Fibroblast of skin of right quadriceps (primary cell): ENCODE measurements at places on chromosomes 1 and 21.

DNA sequence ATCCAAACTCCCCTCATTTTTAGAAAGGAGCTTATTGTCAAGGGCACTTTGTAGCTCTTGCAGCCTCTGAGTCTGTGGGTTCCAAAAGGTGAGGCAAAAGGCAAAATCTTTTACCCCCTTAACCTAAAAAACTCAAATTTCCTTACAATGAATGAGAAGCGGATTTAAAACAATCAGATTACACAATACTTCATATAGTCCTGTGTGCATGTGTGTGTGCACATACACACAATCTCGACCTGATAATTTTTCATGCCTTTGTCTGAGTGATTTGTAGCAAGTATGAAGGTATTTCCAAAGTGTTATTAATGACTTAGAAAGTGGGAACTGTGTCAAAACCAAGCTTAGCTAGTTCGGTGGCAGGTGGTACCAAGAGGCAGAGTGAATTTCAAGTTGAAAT is 42.9 kb downstream of the GRIK1 start:
- no peak for DNase-seq

- DNase-seq: peak; percentile 92
Observed at GRCh38 chr1:240701412-240701811, 89.5 kb upstream of the GREM2 start.

- DNase-seq: no peak
Observed at GRCh38 chr21:46208761-46209721, 19.5 kb downstream of the LSS start.

DNA sequence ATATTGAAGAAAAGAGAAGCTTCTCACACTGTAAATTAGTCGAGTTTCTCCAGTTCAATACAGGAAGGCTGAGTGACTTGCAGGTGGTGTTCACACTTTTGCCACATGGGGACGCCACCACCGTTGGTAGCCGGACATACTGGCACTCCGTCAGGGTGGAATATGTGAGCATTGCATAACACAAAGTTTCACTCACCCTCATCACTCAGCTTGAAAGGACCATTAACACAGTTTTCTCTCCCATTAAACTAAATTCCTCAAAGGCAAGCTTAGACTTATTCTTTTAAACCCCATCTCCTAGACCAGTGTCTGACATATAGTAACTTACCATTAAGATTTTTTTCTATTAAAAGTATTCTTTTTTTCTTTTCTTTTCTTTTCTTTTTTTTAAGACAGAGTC is 105.3 kb upstream of the SERBP1 start:
- DNase-seq: peak; percentile 73

- no peak for DNase-seq
Observed at GRCh38 chr1:212485571-212485912, 52.8 kb downstream of the NENF start.

DNA sequence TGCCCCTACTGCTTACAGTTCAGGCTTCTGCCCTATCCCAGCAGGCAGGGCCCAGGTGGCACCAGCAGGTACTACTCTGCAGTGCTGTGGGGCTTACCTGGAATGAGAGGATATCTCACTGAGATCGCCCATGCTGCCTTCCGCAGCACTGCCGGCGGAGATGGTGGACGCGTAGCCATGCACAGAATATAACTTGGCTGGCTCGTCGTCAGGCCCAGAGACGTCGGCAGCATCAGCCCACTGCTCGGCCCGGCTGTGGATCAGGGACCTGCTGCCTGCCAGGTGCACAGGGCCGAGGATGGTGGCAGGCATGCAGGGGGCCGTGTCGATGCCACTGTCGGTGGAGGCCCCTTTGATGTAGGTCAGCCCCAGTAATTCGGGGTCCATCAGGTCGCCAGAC is 190.9 kb downstream of the SIPA1L2 start:
- no peak for DNase-seq

GRCh38 chr1:229863651-229864545 is 203.1 kb upstream of the GALNT2 start:
- DNase-seq: no peak

- no peak for DNase-seq
Observed at GRCh38 chr21:15247613-15248012, 182.8 kb upstream of the NRIP1 start.

- no peak for DNase-seq
Observed at GRCh38 chr1:211145944-211146343, 12.0 kb upstream of the KCNH1 start.

DNA sequence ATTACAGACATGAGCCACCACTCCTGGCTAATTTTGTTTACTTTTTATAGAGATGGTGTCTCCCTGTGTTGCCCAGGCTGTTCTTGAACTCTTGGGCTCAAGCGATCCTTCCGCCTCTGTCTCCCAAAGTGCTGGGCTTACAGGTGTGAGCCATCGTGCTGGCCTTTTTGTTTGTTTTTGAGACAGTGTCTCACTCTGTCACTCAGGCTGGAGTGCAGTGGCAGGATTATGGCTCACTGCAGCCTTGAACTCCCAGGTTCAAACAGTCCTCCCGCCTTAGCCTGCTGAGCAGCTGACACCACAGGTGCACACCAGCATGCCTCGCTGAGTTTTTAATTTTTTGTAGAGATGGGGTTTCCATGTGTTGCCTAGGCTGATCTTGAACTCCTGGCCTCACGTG is 49.1 kb downstream of the ADARB1 start:
- DNase-seq: no peak

DNA sequence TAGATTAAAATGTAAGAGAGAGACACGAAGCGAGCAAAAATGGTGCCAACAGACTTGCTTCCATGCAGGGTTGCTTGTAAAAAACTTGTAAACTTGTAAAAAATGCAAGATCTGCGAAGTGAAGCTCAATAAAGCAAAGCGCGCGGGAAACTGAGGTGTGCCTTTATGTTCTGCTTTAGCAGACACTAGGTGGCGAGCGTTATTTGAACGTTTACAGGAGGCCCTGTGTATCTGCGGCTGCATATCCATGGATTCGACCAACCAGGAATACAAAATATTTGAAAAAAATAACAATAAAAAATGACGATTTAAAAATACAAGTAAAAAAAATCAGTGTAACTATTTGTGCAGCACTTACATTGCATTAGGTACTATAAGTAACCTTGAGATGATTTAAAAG is 1.5 kb downstream of the UBE2G2 start:
- DNase-seq: peak; percentile 48

- no peak for DNase-seq
Observed at GRCh38 chr1:33188572-33189275, 6.9 kb upstream of the TRIM62 start.

- DNase-seq: no peak
Observed at GRCh38 chr21:30480145-30480544, at the start of gene KRTAP19-1. Gene KRTAP19-1, minus strand, starts transcription at chr21:30480367. Its CDS starts 50 bp downstream, at chr21:30480317.

DNA sequence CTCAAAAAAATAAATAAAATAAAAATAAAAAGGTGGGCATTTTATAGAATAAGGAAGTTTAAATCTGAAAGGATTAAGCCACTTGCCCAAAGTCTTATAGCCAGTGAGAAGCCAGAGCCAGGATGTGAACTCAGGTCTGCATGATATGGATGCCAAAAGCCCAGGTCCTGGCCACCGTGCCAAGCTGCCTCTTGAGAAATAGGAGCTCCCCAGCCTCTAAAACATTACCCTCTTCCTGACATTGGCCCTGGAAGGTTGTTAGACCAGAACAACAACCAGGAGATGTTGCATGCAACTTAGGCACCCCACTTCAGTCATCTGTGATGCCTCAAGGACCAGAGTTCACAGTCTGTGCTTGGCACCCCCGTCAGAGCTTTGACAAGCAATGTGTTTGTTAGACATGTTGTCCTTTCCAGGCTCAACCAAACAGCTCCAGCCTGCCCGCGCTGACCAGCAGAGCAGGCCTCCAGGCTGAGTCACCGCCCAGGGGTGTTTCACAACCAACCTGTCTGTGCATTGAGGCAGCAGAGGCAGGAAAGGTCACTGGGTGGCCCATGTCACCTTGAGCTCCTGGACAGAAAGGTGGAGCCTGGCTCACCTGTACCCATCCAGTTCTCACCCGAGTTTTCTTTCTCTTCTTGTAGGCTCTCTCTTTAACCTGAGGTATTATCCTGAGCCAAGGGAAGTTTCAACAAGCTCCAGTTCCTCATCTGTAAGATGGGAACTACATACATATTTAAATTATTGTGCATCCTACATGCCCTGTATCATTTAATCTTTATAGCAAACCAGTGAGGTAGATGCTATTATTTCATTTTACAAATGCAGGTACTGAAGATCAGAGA is 14.9 kb upstream of the MED18 start:
- no peak for DNase-seq

DNA sequence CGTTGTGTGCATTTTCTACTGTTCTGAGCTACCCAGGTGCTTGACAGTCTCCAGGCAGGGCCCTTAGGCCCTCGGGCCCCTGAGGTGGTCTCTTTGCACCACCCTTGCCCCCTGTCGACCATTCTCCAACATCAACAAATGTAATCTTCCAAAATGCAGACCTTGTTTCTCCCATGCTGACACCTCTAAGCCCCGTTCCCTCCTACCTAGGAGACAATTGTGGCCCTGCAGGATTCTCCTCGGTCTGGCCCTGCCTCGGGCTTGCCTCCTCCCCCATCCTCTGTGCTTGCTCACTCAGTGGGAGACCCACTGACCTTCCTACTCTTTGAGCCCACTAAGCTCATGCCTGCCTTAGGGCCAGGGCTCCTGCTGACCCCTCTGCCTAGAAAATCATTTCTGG is 104.2 kb upstream of the TARDBP start:
- no peak for DNase-seq

DNA sequence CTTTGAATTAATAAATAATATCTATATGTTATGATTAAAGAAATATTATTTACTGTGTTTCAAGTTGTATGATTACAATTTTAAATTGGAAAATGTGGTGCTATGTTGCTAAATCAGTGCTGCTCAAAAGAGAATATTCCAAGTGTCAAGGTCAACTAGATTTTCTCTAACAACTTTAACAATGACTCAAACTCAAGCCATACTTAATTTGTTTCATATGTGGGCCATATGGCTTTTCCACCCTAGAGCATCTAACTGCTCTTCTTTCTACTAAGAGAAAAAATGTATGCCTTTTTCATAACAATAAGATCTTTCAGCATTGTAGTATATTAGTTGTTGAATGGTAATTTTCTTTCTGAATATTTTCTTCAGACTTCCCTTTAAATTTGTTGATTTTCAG is 8.3 kb upstream of the SYT14 start:
- peak; percentile 61 for DNase-seq

DNA sequence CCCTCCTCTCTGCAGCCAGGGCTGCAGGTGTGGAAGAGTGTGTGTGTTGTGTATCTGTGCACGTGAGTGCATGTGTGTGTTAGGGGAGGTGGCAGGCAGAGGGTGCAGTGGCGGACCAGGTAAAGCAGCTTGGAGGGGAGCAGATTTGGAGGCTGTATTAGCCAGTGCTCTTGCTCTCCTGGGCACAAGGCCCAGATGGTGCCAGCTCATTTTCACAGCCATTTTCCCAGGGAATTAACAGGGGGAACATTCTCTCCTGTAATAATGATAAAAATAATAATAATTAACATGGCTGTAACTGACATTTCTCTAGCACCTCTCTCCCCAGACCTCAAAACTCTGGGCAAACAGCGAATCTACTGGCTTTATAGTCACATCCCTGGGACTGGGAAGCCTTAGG is 43.6 kb downstream of the LRRN2 start:
- no peak for DNase-seq

- DNase-seq: peak; percentile 13
Observed at GRCh38 chr1:24526940-24527542, 24.4 kb downstream of the RCAN3 start.

DNA sequence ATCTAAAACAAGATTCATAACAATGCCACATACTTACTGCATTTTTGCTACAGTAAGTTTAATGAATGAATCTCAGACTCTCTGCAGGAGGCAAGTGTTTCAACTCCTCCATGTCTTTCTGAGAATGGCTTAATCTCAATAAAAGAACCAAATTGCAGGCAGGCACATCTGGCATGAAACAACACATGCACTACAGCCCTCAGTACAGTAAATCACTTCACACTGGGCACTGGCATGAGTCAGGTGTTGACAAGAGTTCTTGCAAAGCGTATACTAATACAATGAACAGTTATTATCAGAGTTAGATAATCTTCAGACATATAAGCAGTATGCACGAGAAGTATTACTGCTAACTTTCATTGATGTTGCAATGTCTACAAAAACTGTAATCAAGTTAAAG is 1386.8 kb downstream of the MRPL39 start:
- peak; percentile 14 for DNase-seq

DNA sequence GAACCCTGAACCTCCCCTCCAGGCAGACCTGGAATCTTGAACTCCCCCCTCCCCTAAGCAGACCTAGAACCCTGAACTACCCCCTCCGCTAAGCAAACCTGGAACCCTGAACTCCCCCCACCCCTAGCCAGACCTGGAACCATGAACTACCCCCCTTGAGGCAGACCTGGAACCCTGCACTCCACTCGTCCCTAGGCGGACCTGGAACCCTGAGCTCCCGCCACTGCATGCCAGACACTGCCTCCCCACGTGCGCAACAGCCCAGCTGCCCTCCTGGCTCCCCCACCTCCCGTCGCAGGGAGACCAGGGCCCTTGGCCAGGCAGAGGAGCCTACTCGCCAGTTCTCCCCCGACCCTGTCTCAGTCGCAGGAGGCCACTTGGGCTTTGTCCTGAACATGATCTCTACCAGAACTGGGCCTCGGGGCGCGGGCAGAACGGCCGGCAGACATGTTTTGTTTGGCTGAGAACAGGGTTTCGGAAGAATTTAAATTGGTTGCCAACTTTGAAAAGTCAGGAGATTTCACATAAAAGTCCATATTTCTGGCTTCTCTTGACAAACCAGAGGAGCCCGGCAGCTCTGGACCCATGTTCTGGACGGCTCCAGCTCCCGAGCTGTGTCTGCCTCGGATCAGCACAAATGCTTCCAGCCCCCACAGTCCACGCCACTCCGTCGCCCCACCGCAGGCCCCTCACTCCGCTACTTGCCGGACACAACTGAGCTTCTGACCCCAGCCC is 9.2 kb upstream of the PLEKHG5 start:
- no peak for DNase-seq

DNA sequence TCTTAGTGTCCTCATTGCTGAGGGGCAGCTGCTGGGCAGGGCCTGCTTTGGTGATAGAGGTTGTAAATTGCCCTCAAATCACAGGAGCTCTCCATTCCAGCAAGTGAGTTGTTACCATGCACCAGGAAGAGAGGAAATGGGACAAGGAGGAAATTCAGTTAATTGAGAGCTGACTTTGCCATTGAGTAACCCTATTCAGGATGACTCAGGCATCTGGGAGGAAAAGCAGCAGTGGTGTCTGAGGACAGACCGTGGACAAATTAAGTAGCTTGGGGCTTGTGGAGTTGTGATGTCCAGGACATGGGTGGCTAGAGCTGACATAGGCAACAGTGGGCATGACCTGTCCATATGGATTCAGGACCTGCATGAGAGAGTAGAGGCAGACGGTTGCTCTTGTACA is 5.9 kb downstream of the ARHGEF10L start:
- peak; percentile 57 for DNase-seq

- peak; percentile 43 for DNase-seq
Observed at GRCh38 chr1:49333906-49334305, 557.2 kb upstream of the BEND5 start.

DNA sequence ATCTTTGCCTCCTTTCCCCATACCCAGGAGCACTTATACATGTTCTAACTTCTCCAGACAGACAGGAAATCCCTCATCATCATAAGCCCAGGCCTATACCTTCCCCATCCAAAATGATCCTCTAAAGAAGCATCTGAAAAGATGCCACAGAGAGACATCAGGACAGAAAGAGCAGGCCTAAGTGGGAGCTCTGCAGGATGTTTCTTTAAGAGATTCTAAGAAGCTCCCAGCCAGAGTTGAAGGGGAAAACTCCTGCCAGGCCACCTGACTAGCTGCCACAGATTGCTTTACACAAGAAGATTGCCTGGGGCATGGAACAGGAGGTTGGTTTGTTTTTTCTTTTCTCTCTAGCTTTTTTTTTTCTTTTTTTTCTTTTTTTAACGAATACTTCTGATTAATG is 275.8 kb downstream of the VAV3 start:
- no peak for DNase-seq
